ENCODE measurements at places on chromosomes 7 and 10.

GRCh38 chr10:113060201-113061053 lies 110.4 kb downstream of the TCF7L2 start:
- DNase-seq, result no peak

GRCh38 chr7:79652619-79653018 lies 199.2 kb upstream of the MAGI2 start:
- DNase-seq, result no peak

GRCh38 chr10:78416031-78417011 lies 382.7 kb downstream of the RPS24 start:
- DNase-seq, result no peak

DNA sequence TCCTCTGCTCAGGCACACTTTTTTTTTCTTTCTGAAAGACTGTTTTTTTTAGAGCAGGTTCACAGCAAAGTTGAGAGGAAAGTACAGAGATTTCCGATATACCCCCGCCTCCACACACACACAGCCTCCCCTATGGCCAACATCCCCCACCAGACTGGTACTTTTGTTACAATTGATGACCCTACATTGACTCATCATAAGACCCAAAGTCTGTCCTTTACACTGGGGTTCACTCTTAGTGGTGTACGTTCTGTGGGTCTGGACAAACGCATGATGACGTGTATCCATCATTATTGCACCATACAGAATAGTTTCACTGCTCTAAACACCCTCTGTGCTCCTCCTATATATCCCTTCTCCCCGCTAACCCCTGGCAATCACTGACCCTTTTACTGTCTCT lies 107.7 kb downstream of the RBM20 start:
- DNase-seq, result no peak

DNA sequence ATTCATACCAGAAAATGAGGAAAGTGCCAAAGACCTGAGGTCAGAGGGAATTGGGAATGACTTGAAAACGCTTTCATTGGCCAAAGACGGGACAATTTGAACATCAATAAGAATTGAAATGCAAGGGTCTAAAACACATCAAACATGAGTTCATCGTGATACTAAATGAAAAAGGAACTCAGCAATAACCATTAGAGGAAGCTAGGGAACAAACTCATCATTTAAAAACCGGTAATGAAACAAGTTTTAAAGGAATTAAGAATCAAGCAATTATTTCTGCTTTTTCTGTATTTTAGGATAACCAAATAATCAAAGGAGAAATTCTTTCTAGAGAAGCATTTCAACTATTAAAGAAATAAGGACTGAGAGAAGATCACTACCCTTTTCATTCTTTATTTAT lies 303.1 kb downstream of the ARHGAP12 start:
- DNase-seq, result no peak

- DNase-seq, result no peak
These were observed 149.7 kb downstream of the LRRC4 start for GRCh38 chr7:127881564-127881963.

- peak; percentile 95 for DNase-seq
These were observed at the start of gene FAM204A for GRCh38 chr10:118341791-118342637. Gene FAM204A (minus strand): TSS chr10:118342324. CDS start chr10:118336415, 5,909 bp downstream.

- no peak for DNase-seq
These were observed 147.3 kb upstream of the CDCA7L start for GRCh38 chr7:22093001-22093400.

GRCh38 chr7:134878746-134879357 lies 99.4 kb downstream of the CALD1 start:
- DNase-seq, result no peak

- DNase-seq, result no peak
These were observed 161.4 kb downstream of the GPAM start for GRCh38 chr10:112022196-112022595.

- DNase-seq, result no peak
These were observed 82.5 kb upstream of the LRGUK start for GRCh38 chr7:134044682-134045081.

GRCh38 chr10:89521368-89521767 lies 14.0 kb downstream of the SLC16A12 start:
- no peak for DNase-seq

DNA sequence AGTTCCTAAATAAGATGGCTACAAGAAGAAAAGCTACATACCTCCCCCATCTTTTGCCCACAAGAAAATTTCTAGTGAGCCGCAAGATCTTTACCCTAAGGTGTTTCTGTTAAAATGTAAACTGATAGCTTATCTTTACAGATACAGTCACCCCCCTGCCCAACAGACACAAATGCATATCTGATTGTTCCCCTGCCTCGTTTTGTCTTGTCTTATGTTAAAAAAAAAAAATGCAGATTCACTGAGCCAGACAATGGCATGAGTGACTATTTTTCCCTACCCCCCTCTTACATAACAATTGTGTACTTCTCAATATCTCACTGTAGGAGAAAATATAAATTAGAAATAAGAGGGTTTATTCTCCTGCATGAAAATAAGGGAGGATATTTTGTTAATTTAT lies 8.5 kb downstream of the ZNF138 start:
- DNase-seq, result no peak

GRCh38 chr7:22333680-22334141 lies 23.2 kb downstream of the RAPGEF5 start:
- DNase-seq, result peak; percentile 81

DNA sequence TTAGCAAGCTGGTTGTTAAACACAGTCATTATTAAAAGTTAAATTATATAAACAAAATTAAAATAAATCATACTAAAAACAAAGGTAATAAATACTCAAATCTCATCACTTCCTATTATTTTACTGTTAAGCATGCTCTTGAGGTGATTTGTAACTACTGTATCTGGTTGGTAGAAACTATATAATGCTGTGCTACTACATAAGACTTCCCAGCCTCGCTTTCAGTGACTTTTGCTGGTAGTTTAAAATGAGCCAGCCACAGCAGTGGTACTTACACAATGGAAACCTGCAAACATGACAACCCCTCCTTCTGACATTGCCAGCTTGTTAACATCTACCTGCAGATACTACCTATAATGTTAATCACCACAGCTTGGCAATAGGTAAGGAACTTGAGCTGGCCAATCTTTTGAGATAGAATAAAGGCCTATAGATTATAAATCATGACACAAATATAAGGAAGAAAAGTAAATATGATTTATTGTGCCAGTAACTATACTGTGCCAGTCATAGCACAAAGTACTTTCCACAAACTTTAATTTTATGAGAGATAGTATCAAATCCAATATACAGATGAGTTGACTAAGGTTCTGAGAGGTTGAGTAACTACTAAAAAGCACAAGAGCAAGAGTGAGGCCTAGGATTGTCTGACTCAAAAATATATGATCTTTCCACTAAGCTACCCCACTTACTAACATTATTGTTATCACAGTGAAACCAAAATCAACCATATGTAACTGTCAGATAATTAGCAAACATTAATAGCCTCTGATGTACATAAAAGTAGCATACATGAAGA lies 181.1 kb upstream of the ASAH2 start:
- no peak for DNase-seq

GRCh38 chr7:95434557-95435421 lies at the start of gene PON2:
Gene PON2 (minus strand): TSS chr7:95435028. CDS start chr7:95434951, 77 bp downstream.
- no peak for DNase-seq

DNA sequence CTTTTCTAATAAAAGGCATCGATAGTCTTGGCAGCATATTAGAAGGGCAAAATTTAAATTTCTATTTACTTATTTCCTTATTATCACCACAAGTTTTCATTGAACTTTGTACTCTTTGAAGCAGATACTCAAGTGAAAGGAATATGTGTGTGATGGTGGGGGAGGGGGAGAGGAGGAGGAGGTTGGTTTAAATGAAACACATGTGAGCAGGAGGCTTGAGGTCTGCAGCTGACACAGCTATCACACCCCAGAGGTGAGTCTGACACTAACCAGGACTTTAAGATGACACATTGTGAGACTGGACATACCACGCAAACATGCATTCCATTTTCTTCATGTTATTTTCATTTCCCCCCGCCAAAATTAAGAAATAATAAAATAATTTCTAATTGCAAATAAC lies 63.3 kb downstream of the CTTNBP2 start:
- DNase-seq, result no peak

DNA sequence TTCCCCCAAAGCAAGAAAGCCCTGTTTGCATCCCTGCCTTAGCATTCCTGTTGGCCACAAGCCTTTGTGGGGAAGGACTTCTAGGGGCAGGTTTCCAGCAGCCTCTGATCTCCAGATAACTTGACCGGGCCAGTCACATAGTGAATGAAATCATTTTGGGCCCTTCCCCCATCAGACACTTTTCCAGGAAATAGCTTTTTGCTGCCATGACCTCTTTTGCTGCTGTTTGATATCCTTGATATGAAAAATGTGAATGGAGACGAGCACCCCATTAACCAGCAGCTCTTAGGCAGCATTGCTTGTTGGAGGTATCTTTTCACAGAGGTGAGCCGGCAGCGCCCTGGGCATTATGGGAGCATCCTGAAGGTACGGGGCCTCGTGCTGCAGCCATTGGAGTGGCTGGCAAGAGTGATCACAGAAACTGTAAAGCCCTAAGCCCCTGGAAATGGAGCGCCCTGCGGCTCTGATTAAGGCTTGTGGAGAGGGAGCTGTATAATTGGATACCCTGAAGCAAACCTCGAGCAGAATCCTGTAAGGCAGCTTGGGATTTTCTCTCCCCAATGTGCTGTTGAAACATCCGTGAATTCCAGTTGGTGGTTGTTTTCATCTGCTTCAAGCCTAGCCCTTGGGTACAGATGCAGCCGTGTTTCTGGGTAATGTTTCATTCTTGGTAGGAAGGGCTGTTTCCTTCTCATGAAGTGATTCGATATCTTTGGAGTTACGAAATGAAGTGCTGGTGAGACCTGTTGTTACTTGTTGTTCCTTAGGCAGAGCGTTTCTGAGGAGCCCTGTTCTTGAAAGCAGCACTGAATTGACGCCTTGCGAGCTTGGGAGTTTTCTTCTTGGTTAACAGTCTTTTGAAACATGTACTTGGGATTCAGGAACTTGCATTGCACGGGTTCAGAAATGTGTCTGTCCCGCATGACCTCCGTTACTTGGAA lies 179.0 kb downstream of the PTEN start:
- DNase-seq, result no peak

- no peak for DNase-seq
These were observed 192.9 kb downstream of the PTPN20 start for GRCh38 chr10:47104151-47104605.

DNA sequence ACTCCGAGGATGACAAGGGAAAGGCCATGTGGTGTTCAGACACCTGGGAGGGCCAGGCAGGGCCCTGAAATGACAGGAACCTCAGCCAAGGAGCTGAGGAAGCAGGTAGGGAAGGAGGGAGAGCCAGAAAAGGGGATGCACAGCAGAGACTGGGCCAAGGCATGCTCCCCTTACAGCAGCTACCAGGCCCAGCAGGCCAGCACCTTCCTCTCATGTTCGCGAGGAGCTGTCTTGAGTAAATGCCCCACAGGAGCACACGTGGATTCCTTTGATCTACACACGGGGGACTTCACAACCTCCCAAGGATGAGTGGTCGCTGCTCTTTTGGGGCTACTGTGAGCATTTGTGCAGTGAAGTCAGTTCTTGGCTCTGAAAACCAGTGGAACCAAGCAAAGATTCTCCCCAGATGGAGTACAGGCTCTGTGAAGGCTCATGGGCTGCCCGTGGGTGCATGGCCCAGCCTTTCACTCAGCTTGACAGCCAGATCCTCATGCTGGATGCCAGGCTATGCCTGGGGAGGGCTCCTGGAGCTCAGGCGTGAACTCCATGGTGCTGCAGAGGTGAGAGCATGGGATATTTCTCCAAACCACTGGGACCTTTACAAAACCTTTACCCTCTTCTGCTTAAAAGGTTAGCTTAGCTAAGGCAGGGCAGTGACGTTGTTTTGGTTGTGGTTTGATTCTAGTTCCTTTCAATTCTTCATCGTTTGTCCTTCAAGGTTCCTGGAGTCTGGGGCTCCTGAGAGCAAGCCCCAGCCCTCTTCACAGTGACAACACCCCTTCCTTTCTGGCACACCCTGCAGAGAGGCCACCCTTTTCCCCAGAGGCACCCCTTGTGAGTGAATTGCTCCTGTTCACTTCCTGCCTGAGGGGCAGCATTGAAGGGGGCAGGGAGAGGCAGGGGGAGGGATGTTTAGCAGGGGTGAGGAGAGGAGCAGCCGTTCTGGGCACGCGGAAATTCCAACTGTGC lies 74.2 kb upstream of the ZPBP start:
- DNase-seq, result no peak

DNA sequence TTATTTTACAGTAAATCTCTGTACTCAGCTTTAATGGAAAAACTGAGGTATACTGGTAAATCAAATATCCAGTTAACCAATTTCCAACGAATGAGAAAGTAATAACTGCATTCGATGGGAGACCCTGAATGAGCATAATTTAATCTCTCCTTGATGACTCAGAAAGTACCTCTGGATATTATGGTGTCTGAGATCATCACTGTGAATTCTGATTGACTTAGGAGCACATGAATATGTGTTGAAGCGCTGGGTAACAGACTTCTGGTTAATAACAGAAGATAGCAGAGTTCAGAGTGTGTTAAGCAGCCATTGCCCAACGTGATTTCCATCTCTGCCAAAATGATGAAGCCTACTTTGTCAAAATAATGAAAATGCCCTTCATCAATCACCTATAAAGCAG lies 116.6 kb downstream of the NRP1 start:
- DNase-seq, result no peak

DNA sequence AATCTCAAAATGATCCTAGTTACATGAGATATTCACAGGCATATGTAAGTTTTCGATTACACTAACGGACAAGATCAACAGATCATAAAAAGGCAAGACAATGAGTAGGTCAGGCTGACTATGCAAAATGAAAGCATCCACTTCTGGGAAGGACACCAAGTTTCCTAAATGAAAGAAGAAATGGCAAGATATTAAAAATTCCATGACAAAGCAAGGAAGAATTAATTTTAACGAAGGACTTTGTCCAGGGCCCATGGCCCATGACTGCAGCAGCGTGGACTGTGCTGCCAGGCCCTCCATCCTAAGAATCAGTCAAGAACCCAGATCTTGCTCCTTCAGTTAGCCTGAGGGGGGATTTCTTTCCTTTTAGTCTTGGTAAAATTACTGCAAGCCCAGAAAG lies 182.4 kb upstream of the FRMD4A start:
- no peak for DNase-seq

DNA sequence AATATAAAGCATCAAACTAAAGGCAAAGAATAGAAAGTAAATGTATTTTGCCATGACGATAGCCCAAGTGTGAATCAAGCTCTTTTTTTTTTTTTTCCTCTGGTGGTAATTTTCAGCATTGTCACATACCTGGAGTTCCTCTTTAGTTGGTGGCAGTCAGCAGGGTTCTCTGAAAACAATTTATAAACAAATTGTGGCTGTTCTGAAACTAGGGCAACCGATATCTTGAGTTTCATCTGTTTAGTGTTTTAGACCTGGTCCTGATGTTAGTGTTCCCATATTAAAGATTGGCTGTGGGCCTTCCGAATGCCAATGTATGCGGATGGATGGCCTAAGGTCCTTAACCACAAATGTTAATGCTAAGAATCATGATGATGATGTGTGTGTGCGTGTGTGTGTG lies 713.1 kb downstream of the GATA3 start:
- DNase-seq, result no peak

- DNase-seq, result no peak
These were observed 404.6 kb upstream of the NRP1 start for GRCh38 chr10:33739031-33739430.

DNA sequence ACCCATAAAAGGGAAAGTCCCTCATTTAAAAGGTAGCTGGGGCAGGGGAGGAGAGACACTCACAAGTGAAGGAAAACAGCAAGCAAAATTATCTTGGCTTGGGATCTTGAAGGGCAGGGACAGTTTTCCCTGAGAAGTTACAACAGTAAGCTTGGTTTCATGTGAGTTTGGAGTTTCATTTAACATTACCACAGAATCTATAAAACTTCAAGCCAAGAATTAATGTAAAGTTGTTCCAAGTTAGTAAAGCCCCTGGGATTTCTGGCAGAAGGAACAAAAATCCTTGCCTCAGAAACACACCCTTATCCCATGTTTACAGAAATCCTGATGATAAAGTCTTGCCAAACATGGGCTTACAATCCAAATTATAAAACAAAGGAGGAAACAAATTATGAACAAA lies 19.2 kb downstream of the CRPPA start:
- DNase-seq, result no peak

Data from NCI-H1417 (cell line).